ENCODE measurements at places on chromosomes 6 and 20.

DNA sequence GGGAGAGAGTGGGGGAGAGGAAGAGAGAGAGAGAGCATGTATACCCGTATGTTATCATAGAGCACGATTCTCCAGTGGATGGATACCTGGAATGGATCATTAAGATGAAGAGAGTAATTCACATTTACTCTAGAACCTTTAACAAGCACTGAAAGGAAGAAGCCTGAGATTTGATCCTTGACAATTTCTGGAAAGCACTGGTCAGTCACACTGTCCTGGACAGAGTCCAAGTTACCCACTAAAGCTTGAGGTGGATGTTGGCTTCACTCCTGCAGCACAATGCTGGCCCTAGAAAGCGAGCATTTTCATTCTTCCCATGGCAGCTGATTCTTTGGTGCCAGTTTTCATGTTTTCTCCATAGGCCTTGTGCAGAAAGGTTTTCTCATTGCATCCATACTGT lies 25.6 kb downstream of the NFYA start:
- no peak for DNase-seq

DNA sequence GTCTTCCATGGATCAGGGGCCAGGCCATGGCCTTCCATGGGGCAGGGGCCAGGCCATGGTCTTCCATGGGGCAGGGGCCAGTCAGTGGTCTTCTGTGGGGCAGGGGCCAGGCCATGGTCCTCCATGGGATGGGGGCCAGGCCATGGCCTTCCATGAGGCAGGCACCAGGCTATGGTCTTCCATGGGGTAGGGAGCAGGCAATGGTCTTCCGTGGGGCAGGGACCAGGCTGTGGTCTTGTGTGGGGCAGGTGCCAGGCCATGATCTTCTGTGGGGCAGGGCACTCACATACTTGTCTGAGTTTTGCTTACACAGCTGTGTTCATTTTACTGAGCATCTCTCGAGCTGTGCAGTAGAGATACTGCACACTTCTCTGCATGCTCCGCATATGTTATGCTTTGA lies 57.3 kb upstream of the THBS2 start:
- no peak for DNase-seq

GRCh38 chr6:133396984-133397348 lies 155.8 kb downstream of the EYA4 start:
- DNase-seq, result no peak

GRCh38 chr6:49155316-49155715 lies 307.7 kb downstream of the MMUT start:
- DNase-seq, result no peak

DNA sequence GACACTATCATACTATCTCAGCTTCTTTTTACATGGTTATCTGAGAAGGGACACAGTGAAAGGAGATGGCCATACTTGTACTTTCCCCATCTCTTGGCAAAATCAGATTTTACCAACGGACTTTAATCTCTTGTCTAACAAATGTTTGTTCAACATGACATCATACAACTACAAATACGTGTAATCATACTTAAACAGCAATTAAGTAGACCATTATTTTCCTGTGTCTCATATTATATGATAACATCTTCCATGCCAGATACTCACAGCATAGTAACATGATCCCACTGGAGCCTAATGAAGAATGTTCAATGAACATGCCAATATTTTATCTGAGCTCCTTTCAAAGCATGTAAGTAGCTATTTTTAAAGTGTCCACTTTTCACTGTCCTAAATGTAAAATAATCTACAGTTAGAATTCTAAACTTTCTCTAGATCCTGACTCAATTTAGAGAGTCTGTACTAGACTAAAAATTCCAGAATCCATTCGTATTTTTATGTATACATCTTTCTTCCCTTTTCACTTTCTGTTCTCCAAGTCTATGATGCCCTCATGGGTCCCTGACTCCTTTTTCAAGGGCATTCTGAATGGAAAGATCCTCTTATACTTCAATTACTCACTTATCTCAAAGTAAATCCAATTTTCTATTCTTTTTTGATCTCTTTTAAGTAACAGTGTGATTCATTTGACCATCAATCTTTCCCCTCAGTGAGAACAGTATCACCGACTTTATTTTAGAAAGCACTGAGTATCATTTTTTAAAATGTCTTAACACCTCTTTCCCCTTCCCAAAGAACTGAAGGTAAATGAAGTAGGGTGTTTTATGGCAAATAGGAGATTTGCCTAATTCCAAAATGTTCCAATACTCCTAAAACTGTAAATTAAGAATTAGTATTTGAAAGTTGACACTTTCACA lies 133.5 kb downstream of the CDK19 start:
- no peak for DNase-seq

DNA sequence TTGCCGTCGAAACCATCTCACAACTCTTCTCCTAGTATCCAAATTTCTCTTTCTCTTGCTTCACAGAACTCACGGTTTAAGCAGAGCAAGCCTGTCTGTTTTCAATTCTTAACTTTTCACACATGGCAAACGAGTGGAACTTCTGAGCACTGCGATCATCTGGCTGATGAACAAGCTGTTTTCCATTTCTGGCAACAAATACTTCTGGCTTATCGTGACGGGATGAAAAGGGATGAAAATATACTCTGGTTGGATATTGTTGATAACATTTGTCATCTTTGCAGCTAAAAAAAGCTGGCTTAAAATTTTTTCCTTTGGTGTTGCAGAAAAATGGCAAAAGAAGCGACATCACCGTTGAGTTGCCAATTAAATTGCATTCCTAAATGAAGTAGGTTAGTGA lies 515.2 kb upstream of the JARID2 start:
- no peak for DNase-seq
